ENCODE measurements at places on chromosomes 13 and 19.

DNA sequence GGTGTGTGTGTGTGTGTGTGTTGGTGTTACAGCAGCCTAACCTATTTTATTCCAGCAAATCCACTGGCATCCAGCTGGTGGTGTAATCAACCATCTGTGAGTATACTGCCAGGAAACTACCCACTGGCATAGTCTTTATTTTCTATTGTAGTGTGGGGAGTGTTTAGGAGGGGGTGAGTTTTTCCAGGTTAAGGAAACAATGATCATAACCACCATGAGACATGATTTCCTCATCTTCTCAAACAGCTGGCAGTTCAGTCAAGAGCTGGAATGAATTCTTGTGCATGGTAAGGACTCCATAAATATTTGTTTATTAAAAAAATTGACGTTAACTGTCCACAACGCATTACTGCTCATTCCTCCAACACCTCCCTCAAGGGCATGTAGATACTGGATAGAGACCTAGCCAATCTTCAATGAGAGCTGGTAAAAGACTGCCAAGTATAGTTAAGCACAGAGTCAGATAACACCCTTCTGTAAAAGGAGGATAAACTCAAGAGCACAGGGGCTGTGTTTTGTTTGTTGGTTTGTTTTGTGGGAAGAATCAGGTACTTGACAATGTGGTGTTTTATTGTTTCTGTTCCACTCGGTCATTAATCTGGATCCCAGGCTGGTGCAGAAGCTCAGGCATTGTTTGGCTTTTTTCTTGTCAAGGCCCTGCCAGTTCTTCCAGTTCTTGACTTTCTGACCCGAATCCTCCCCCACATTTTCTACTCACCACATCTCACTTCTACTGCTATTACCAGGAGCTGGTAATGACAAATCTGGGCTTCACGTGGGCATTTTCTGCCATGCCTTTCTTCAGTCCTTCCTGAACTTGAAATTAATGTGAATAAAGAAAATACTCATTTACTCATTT lies 31.6 kb upstream of the SLC46A3 start:
- peak; percentile 39 for DNase-seq

DNA sequence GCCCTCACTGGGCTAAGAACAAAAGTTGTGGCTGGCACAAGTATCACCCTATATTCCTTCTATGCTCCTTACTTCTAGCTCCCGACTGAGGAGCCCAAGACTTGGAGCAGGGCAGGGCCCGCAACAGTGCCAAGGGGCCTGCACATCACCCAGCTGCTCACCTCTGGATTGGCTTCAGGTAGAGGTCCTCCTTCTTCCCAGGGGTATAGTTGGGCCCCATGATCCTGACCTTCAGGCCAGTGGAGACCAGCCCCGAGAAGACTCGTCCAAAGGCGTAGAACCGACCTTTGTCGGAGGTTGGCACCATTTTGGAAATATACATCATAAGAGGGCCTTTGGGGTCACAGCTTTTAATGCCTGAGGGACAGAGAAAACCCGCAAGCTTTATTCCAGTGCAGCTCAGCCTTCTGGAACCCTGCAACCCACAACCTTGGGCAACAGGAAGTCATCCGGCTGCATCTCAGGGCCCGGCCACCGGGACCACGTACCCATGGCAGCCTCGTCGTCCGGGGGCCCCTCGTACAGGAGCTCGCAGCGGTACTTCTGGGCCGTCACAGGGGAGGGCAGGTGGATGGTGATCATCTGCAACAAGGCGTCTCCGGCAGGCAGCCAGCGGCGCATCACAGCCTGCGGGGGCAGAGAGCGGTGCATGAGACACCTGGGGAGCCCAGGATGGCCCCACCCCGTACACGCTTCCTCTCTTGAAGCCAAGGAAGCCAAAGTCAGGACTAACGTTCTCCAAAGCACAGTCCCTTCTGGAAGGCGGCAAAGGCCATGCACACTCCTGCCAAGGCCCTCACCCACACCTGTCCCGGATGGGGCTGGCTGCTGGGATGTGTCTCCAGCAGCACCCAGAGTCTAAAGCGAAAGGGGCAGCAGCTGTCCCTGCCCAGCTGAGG lies 4.7 kb downstream of the EEF2 start:
- DNase-seq: no peak

- no peak for DNase-seq
Observed at GRCh38 chr13:20340759-20341171, 108.6 kb upstream of the GJB6 start.

GRCh38 chr19:3665681-3666544 lies 34.4 kb downstream of the PIP5K1C start:
- DNase-seq: no peak

DNA sequence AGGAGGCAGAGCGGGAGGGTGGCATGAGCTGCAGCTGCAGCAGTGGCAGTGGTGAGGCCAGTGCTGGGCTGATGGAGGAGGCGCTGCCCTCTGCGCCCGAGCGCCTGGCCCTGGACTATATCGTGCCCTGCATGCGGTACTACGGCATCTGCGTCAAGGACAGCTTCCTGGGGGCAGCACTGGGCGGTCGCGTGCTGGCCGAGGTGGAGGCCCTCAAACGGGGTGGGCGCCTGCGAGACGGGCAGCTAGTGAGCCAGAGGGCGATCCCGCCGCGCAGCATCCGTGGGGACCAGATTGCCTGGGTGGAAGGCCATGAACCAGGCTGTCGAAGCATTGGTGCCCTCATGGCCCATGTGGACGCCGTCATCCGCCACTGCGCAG lies 2.0 kb downstream of the EGLN2 start:
- DNase-seq: no peak

GRCh38 chr13:25874907-25875306 lies 176.9 kb downstream of the SHISA2 start:
- no peak for DNase-seq

- DNase-seq: no peak
Observed at GRCh38 chr13:75226092-75226491, 255.9 kb downstream of the TBC1D4 start.

GRCh38 chr19:49097453-49098288 lies 12.4 kb downstream of the SNRNP70 start:
- DNase-seq: peak; percentile 88

GRCh38 chr13:52348983-52349780 lies 56.8 kb downstream of the THSD1 start:
- peak; percentile 83 for DNase-seq

DNA sequence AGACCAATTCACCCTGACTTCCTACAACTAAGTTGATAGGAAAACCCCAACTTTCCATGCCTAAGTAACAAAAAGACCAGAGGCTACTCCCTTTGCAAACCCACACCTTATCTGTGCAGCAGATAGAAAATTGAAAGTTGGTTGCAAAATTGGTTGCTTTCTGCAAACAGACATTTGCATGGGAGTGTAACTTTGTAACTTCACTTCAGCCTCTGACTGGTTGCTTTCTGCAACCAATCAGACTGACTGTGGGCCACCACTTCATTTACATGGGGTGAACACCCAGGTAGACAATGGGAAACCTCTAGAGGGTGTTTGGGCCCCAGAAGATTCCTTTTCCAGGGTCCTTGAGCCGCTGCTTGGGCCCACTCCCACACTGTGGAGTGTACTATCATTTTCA lies 9.8 kb downstream of the TEX30 start:
- no peak for DNase-seq

- DNase-seq: no peak
Observed at GRCh38 chr19:619286-620002, 13.9 kb downstream of the POLRMT start.

GRCh38 chr13:96274046-96274445 lies 184.1 kb downstream of the HS6ST3 start:
- no peak for DNase-seq

GRCh38 chr13:97254816-97255215 lies 32.7 kb downstream of the MBNL2 start:
- DNase-seq: peak; percentile 77

DNA sequence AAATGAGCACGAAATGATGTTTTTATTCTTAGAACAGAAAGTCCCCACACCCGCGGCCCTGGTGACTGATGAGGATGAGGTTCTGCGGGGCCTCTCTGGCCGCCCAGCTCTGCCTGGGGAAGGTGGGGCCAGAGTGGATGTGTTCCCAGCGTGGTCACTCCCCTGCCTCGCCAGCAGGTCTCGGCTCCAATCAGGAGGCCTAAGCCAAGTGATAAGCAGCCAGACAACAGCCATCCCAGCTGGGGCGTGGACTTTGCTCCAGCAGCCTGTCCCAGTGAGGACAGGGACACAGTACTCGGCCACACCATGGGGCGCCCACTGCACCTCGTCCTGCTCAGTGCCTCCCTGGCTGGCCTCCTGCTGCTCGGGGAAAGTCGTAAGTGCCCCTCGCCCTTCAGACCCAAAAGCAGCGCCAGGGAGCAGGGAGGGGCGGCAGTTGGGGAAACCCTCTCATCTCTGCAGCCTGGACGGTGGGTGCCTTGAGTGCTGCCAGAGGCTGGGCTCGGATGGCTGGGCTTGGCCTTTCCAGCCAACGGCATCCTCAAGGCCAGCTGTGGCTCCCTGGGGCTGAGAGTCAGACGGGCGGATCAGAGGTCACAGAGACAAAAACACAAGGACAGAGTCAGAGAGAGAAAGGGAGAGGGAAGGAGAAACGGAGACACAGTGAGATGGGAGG lies at the start of gene F10:
Gene F10 (plus strand): TSS at position 250 of the 676 bp plus-strand sequence. CDS start 57 bp downstream, at position 307.
- DNase-seq: peak; percentile 86

DNA sequence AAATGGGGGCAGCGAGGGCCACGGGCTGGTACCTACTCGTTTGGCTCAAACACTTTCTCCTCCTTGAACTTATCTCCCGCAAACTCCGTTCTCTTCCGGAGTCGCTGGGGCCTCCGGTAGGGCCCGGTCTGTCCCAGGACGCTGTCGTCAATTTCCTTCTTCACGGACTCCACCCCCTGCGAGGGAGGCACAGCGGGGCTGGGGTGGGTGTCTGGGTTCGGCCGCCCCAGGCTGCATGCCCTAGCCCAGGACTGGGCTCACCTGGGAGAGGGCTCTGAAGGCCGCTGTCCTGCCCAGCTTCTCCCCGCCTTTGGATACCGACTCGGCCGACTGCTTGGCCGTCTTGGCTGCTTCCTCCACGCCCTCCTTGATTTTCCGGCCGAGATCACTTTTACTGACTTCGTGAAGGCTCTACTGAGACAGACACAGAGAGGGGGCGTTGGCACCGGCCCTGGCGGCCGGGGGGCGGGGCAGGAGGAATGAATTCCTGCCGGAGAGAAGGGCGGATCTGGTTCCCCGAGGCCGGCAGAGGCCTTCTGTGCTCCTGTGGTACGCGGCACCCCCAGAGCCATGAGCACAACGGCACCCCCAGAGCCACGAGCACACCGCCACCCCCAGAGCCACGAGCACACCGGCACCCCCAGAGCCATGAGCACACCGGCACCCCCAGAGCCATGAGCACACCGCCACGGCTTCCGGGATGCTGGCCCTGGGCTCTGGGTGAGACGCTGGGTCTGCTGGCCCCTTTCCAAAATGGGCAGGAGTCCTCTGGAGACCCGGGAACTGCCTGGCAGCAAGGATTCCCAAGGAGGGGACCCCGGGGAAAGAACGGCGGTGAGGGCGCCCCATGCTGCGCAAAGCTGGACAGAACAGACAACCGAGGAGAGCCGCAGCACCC lies 8.1 kb upstream of the CTXN1 start:
- no peak for DNase-seq

- DNase-seq: peak; percentile 75
Observed at GRCh38 chr19:37817180-37817981, 38.0 kb upstream of the ZNF573 start.

DNA sequence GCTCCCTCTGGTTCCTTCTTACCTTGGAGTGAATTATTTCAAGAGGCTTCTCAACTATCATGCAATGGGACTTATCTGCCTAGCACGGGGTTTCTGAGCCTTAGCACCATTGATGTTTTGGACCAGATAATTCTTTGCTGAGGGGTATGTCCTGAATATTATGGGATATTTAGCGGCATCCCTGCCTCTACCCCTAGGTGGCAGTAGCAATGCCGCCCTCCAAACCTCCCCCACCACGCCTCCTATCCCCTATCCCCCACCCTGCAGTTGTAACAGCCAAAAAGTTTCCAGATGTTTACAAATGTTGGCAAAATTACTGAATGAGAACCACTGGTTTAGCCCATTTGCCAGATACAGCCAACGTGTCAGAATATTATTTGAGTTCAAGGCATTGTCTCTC lies 125.5 kb downstream of the POSTN start:
- no peak for DNase-seq

DNA sequence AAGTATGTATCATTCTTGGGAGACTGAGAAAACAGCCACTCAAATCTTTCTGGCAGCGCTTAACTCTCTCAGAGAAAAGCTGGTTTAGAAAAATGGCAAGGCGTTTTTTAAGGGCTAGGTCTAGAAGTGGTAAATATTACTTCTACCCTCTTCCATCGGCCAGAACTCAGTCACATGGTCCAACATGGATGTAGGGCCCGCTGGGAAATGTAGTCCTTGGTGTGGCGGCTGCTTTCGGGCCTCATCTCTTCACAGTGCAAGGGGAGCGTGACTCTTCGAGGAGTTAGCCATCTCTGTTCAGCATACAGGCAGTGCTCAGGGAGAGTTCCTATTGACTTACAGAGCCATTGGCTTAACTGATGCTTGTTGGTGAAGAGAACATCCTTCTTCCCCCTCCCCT lies 6.3 kb downstream of the VSTM2B start:
- DNase-seq: no peak

- no peak for DNase-seq
Observed at GRCh38 chr13:38759390-38759789, 72.5 kb downstream of the FREM2 start.

DNA sequence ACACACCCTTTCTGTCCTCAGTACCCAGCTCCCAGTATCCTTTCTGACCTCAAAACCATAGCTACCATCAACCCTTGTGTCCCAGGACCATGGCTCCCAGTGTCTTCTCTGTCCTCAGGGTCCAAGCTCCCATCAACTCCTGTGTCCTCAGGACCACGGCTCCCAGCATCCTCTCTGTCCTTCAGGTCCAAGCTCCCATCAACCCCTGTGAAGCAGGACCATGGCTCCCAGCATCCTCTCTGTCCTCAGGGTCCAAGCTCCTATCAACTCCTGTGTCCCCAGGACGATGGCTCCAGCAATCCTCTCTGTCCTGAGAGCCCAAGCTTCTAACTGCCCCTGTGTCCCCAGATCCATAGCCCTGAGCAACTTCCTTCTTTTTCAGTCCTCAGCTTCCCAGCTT lies 1.7 kb upstream of the CADM4 start:
- no peak for DNase-seq

DNA sequence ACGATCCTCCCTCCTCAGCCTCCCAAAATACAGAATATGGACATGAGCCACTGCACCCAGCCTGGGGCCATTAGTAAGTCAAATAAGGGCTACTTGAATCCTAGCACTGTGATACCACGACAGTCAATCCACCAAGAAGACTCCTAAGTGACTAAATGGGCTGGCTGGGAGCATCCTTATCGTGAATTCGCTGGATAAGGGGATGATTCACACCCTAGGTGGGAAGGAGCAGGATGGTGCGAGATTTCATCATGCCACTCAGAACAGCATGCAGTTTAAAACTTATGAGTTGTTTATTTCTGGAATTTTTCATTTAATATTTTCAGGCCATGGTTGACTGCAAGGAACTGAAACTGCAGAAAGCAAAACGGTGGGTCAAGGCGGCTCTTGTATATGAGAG lies 30.2 kb downstream of the ATP8A2 start:
- no peak for DNase-seq

GRCh38 chr19:45096700-45097099 lies 3.7 kb downstream of the PPP1R37 start:
- no peak for DNase-seq

Measured in foreskin fibroblast (primary cell).